T-cell (primary cell): ENCODE measurements at places on chromosomes 16 and 17. TPM values are rescaled to one million over a fixed set of nuclear protein-coding genes. Genes with fewer than 3 reads are reported as not detected.

CLEC19A gene
- total RNA-seq: not detected

RTN4RL1 gene
- total RNA-seq: 0.63 TPM

SPATA22 gene
- 1.5 TPM for total RNA-seq

NSF gene
- 50.6 TPM for total RNA-seq

- no peak for DNase-seq
These were observed 150.0 kb downstream of the MSI2 start for GRCh38 chr17:57406131-57406980.

GCGR gene
- 0.13 TPM for total RNA-seq

SMURF2 gene
- total RNA-seq: 36.6 TPM

GRCh38 chr16:70608521-70608920, 37.8 kb upstream of the IL34 start:
- no peak for DNase-seq

KRT40 gene
- not detected for total RNA-seq

DNA sequence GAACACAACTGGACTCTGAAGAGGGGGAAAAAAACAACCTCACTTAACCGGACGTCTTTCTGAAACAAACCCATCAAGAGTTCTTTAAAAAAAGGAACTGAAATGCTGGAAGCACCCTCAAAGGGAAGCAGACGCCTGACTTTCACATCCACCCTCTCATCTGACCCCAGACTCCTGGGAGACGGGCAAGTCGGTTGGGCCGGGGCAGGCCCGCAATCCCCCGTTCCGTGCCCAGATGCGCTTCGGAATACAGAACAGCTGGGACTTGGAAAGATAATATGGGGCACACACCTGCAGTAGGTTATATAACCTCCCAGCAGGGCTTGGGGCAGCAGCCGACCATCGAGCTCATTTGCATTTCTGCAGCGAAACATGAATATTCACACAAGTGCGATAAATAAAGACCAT, 3.7 kb downstream of the ARHGAP27 start:
- no peak for DNase-seq

NGFR gene
- total RNA-seq: 0.28 TPM

- DNase-seq: no peak
These were observed 1.6 kb downstream of the OSGIN1 start for GRCh38 chr16:83954577-83955016.

- DNase-seq: no peak
These were observed 20.3 kb downstream of the CACNG5 start for GRCh38 chr17:66855204-66855603.

- no peak for DNase-seq
These were observed 27.8 kb downstream of the NAGPA start for GRCh38 chr16:5005916-5006315.

SMIM36 gene
- total RNA-seq: not detected

NHLRC4 gene
- total RNA-seq: 1.3 TPM

GRCh38 chr16:79752396-79752795, 151.9 kb upstream of the MAF start:
- DNase-seq: no peak

DNA sequence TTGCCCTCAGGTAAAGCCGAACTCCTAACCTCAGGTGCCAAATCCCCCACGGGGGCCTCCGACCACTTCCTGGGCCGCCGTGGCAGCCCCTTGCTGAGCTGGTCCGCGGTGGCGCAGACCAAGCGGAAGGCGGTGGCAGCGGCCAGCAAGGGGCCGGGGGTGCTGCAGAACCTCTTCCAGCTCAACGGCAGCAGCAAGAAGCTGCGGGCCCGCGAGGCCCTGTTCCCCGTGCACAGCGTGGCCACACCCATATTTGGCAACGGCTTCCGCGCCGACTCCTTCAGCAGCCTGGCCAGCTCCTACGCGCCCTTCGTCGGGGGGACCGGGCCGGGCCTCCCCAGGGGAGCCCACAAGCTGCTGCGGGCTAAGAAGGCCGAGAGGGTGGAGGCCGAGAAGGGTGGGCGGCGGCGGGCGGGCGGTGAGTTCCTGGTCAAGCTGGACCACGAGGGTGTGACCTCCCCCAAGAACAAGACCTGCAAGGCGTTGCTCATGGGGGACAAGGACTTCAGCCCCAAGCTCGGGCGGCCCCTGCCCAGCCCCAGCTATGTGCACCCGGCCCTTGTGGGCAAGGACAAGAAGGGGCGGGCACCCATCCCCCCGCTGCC, 51.6 kb downstream of the ACTG1 start:
- DNase-seq: no peak

FLII gene
- total RNA-seq: 277 TPM

DNA sequence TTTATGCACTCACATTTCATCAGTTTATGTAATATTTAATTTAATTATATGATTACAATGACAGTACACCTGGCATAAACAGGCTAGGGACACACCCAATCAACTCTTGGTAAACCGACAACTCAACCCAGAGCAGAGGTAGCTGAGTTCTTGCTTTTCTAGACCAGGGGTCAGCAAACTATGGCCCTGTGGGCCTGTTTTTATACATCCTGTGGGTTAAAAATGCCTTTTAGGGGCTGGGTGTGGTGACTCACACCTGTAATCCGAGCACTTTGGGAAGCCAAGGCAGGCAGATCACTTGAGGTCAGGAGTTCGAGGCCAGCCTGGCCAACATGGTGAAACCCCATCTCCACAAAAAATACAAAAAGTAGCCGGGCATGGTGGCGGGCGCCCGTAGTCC, 99.2 kb upstream of the TMEM97 start:
- DNase-seq: no peak

DNA sequence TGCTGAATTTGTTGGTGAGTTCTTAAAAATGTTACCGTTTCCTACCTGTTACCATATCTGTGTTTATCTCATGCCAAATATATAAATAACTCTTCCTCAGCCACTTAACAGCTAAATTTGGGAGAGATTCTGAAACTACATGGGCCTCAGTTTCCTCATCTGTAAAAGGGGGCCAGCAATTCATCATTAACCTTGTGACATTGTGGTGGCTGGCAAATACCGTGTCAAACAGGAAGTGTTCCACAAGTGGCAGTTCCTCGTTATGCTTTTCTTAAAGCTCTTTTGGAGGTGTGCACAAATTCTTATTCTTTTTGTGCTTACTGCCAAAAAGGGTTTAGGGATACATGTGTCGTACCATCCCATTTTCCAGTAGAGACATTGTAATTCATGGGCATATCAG, 220.4 kb upstream of the CACNG5 start:
- no peak for DNase-seq

DNA sequence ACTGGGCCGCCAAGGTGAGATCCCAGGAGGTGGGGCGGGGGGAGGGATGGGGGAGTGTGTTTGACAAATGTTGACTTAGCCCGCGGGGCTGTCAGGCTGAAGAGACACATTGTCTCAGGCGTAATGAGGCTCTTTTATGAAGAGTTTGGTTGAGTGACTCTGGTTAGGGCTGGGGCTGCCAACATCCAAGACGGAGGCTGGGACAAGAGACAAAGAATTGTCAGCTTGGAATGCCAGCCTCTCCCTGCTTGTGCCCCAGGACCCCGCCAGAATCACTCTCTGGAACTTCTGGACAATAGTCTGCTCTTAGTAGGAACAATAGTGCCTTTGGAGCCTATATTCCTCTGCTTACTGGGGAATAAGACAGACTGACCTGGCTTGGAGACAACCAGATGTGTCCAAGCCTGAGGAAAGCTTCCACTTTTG, 24.0 kb downstream of the PCTP start:
- DNase-seq: no peak

GRCh38 chr17:44655983-44656710, at the start of gene MEIOC:
Gene MEIOC (plus strand): TSS chr17:44656468. CDS start chr17:44656614, 146 bp downstream.
- DNase-seq: no peak

DNA sequence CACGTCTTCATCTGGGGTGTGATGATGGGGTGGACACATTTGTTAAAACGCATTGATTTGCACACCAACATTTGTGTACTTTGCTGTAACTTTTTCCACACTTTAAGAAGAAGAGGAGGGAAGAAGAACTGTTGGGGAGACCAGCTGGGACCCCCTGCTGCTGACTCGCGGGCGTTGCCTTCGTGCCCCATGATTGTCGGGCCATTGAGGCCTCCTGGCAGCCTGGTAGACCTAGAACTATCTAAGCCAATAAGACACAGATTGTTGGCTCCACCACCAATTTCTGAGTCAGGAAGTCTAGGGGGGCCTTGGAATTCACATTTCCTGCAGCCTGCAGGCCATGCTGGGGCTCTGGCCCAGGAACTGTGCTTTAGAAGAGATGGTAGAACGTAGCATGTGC, 105.5 kb downstream of the TNFRSF13B start:
- no peak for DNase-seq

MPV17L gene
- not detected for total RNA-seq

RCVRN gene
- total RNA-seq: not detected

DNA sequence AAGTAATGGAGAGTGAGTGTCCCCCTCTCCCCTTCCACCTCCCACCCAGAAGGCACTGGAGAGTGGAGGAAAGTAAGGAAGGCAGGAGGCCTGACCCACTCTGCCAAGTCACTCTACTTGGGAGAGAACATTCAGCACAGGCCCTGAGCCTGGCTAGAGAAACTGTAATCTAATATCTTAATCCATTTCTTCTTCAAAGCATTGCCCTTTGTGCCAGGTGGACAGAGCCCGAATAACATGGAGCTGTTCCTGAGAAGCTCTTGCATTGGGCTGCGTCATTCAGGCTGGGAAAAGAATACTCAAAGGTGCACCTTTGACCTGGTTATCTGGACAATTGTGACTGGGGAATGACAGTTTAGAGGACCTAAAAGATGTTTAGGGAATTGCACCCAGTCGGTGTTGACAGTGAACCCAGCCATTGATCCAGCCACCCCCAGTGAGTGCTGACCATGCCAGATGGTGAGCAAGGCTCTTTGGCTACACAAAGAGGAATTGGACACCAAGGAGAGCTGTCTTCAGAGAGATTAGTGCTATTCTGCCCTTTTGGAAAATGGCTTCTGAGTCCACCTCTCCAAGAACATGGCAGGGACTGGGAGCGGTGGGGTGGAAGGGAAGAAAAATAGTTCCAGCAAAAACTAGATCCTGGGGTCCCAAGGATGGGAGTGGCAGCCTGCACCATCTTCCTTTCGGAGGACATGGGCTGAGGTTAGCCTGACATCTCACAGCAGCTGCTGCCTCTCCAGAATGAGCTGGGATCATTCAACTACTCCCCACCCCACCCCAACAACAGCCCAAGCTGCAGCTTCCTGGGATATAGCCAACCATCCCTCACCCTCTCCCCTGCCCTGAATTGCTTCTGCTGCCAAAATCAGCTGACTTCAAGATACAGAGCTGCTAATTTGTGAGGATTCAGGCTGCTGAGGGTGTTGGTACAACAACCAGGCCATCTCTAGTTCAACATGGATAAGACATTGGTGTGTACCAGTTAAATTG, 11.6 kb upstream of the NOG start:
- no peak for DNase-seq

GRCh38 chr17:14471052-14471451, 170.2 kb downstream of the HS3ST3B1 start:
- DNase-seq: no peak

OMG gene
- total RNA-seq: 0.80 TPM

CCL14 gene
- total RNA-seq: not detected

GRCh38 chr17:12024327-12024726, 3.6 kb downstream of the MAP2K4 start:
- no peak for DNase-seq

DNA sequence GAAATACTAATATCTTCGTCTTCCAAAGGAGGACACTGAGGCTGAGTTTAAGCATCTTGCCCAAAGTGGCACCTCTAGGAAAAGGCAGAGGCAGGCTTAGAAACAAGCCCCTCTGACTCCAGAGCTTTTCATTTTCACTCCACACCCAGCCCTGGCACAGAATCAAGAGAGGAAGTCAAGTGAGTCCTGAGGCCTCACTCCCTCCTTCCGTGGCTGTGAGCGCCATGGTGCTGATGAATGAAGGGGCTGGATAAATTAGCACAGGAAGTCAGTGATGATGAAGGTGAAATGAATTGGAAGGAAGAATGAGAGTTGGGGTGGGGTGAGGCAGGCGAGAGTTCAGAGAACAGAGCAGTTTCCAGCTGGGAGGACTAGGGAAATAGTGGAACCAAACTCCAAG, 179.3 kb downstream of the TMEM132E start:
- DNase-seq: no peak

ZMYND15 gene
- 0.39 TPM for total RNA-seq

- DNase-seq: no peak
These were observed 2.0 kb downstream of the SLC16A11 start for GRCh38 chr17:7041607-7042500.
